ENCODE measurements at places on chromosomes 5 and 9. TPM values are rescaled to one million over a fixed set of nuclear protein-coding genes. Genes with fewer than 3 reads are reported as not detected.

Gene AHRR
- total RNA-seq, result 1.5 TPM

DNA sequence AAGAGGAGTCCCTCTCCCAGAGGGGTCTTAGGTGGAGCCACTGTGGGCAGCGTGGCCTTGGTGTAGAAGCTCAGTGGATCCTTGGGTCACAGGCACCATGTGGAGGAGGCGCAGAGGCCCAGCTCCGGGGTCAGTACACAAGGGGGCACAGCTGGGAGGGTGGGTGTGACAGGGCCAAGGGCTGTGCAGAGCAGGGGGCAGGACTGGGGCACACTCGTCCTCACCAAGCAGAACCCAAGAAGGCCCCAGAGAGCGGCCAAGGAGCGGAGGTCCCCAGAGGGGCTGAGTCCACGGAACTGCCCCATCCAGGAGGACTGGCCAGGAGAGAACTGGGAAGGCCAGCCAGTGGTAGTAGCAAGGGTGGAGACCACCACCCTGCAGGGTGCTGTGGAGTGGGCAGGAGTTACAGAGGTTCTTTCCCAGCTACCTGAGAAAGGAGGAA lies 2.5 kb upstream of the LPCAT1 start:
- peak; percentile 0 for DNase-seq

- DNase-seq, result no peak
Measured at GRCh38 chr5:83991566-83992224, 271.0 kb upstream of the HAPLN1 start.

GRCh38 chr9:4936823-4937222 lies 48.2 kb upstream of the JAK2 start:
- no peak for DNase-seq

Gene OCLN
- 184 TPM for total RNA-seq

GRCh38 chr5:174446446-174446845 lies 277.9 kb upstream of the MSX2 start:
- DNase-seq, result no peak

DNA sequence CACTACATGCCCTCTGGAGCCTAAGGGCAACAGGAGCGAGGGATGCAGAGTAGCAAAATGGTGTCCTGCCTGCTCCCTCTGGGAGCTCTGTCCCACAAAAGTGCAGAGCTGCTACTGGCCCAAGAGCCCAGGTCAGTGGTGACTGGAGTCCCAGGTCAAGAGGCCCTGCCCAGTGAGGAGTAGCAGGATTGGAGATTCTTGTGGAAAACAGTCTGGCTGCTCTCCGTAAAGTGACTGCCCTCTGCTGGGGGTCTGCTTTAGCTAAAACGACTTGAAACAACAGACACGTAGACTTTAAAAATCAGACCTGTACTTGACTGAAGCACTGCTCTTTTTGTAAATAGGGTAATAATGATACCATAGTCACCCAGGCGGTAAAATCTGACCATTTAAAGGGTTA lies 917.0 kb downstream of the MAT2B start:
- no peak for DNase-seq

- no peak for DNase-seq
Measured at GRCh38 chr5:137760719-137761516, 6.8 kb upstream of the HNRNPA0 start.

DNA sequence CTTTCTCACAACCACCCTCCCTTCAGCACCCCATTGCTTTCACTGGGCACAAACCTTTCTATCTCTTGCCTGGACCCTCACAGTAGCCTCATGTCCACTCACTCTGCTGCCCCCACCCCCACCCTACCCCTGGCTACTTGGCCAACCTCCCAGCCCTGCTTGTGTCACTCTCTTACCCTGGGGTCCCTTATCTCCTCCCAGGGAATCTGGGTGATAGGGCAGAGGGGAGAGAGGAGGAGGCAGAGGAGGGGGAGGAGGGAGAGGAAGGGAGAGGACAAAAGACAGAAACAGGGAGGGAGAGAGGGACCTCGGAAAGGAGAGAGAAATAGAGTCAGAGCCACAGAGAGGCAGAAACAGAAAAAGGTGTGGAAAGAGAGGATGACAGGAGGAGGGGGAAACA lies 25.0 kb upstream of the KIF12 start:
- no peak for DNase-seq

Gene KLHL3
- total RNA-seq, result 14.8 TPM

GRCh38 chr5:59521476-59521875 lies 372.1 kb downstream of the PDE4D start:
- DNase-seq, result no peak

Gene SLC23A1
- total RNA-seq, result not detected

DNA sequence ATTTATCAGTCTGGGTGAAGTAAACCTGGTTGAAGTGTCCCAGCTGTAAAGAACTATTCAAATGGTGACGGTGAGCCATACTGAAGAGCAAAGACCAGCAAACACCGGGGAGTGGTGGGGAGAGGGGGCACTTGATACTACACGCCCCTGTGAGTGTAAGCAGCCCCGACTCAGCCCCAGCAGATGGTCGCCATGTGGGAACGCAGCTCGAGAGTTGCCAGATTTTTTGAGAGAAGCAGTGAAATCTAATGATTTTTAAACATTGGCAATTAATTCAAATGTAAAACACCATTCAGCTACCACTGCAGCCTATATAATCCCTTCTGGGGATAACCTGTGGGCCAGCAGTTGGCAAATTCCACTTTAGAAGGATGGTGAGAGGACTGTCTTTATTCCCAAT lies 1386.9 kb upstream of the WWC1 start:
- DNase-seq, result no peak

GRCh38 chr5:3594510-3595005 lies 1.1 kb upstream of the IRX1 start:
- DNase-seq, result no peak

Gene CFAP90
- not detected for total RNA-seq

Gene PCDHB7
- 2.3 TPM for total RNA-seq

DNA sequence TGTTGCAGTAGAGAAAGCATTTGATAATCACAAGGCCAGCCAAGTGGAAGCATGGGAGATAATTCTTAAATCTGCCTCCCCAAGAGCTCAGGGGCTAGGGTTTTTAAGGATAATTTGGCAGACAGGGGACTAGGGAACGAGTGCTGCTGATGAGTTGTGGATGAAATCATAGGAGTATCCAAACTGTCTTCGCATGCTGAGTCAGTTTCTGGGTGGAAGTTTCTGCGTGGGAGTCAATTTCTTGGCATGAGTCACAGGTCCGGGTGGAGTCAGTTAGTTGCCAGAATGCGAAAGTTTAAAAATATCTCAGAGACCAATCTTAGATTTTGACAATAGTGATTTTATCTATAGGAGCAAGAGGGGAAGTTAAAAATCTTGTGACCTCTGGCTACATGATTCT lies 112.6 kb downstream of the TMC1 start:
- DNase-seq, result no peak

DNA sequence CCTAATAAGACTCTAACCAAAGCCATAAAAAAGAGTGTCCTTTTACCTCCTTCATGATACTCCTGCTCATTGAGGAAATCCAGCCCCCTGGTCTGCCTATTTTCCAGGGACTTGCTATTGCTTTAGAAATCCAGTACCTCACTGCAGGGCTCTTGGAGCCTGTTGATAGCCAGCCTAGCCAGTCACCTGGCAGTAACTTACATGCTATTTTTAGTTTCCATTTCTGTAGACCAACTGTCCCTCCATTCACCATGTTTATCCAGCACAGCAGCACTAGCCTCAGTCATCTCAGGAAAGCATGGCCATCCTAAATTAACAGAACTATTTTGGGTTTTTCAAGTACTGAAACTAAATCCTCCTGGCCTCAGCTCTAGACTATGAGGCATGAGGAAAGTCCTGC lies 91.5 kb upstream of the PHF24 start:
- no peak for DNase-seq

Gene RNF145
- 80.4 TPM for total RNA-seq

Gene F2RL1
- total RNA-seq, result 13.1 TPM

GRCh38 chr5:72543811-72544210 lies 36.6 kb upstream of the ZNF366 start:
- DNase-seq, result no peak

DNA sequence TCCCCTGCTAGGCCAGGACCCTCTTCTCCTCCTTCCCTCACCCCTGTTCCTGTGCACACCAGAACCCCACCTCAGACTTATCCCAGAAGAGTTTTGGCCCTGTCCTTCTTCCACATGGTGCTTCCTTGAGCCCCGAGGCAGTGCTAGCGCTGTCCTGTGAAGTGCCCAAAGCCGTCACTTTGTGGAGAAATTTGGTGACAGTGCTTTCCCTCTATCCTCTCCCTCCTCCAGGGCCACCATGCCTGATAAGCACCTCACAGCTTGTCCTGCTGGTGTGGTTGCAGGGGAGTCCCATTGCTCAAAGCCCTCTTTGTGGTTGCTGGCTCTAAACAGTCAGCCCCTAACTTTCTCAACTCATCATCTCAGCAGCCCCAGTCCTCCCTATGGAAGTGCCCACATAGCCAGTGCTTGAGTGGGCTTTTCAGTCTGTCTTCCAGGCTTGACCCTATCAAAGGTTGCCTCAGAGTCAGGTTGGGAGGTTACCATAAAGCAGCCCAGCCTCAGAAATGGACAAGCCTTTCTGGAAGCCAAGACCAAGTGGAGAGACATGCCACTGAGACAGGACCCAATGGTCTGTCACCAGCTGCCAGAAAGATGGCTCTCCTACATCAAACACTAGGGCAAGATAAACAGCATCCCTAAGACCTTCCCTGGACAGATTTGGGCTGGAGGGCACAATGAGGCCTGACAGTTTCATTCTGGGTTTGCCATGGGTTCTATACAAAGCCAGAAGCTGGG lies 18.0 kb downstream of the IGIP start:
- DNase-seq, result no peak

DNA sequence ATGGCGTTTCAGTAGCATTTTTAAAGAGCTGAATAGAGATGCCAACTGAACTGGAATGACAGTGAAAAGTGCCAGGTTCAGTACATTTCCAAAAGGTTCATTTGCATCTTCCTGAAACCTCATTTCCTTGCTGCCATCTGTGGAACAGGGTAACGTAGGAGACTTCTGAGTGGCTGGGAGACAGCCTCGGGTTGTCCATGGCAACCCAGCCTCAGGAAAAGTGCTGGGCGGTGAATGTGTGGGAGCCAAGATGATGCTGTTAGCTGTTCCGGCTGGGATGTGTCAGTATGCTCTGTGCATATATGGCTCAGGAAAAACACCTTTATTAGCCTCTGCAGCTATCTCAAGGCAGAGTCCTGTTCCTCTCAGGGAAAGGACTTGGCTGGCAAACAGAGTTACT lies 87.5 kb downstream of the KLHL3 start:
- no peak for DNase-seq

DNA sequence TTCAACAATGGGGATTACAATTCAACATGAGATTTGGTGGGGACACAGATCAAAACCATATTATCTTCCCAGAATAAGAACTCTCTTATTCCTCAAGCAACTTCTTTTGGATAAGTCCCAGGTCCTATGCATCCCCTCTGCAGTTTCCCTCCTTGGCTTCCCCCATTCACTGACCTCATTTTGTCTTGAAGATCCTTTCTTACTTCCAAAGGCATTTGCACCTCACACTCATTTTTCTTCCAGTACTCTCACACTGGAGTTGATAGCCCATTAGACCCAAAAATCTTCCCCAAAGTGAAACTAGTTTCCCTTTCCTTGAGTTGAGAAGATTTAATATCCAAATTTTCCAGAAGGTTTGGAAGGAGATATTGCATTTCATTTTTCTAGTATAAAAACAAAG lies 178.0 kb upstream of the DAPK1 start:
- no peak for DNase-seq

Gene CCNJL
- 11.8 TPM for total RNA-seq

Gene LRRC26
- not detected for total RNA-seq

DNA sequence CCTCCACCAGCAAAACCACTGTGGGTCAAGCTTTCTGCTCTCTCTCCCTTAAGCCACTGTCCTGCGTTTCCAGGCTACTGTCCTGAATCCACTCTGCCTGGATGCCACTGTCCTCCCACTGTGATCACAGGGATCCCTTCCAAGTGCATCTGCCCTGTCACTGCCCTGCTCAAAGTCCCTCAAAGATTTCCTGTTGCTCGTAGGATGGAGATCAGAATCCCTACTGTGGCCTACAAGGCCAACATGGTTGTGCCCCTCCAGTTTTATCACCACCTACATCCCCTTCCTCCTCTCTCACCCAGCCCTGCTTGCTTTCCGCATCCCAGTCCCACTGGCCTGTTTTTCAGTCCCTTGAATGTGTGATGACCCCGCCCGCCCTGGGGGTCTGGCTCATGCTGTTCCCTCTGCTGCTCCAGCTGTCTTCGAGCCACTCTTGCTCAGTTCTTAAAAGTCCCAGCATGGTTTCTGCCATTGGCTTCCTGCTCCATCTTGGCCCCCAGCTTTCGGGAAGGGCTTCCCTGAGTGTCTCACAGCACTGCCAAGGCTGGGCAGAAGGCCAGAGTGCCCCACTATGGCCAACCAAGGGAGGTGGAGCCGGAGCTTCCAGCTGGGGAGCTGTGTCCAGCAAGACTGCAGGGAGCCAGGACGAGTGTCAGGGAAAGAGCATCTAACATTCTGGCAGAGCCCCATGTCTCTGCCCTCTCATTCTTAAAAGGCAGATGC lies 12.9 kb upstream of the FRRS1L start:
- peak; percentile 40 for DNase-seq

- no peak for DNase-seq
Measured at GRCh38 chr5:140982083-140982716, 15.9 kb downstream of the PCDHAC2 start.

- peak; percentile 56 for DNase-seq
Measured at GRCh38 chr9:131739133-131739958, 530 bp downstream of the RAPGEF1 start.

Gene HAUS6
- total RNA-seq, result 8.5 TPM

Gene SOHLH1
- total RNA-seq, result not detected

GRCh38 chr9:126617003-126617822 lies 3.5 kb downstream of the LMX1B start:
- DNase-seq, result no peak

GRCh38 chr9:110099236-110100095 lies 108.5 kb downstream of the C9orf152 start:
- DNase-seq, result no peak

Gene SLC6A19
- not detected for total RNA-seq

DNA sequence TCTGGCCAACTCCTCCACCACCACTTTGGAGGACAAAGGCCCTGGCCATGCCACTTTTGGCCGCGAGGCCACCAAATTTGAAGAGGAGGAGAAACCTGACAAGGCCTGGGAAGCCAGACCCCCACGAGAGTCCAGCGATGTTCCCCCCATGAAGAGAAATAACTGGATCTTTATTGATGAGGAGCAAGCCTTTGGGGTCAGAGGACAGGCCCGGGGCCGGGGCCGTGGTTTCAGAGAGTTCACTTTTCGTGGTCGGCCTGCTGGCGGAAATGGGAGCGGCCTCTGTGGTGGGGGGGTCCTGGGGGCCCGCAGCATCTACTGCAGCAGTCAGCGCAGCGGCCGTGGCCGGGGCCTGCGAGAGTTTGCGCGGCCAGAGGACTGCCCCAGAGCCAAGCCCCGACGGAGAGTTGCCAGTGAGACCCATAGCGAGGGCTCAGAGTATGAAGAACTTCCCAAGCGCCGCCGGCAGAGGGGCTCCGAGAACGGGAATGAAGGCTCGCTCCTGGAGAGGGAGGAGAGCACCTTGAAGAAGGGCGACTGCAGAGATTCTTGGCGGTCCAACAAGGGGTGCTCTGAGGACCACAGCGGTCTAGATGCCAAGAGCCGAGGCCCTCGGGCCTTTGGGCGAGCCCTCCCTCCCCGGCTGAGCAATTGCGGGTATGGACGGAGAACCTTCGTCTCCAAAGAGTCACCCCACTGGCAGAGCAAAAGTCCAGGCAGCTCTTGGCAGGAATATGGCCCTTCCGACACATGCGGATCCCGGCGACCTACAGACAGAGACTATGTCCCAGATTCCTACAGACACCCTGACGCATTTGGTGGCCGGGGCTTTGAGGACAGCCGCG lies 27.4 kb upstream of the POMT1 start:
- DNase-seq, result no peak

- DNase-seq, result peak; percentile 64
Measured at GRCh38 chr9:94108584-94108983, 24.3 kb downstream of the PTPDC1 start.
